ENCODE measurements at places on chromosomes 12 and 14. TPM values are rescaled to one million over a fixed set of nuclear protein-coding genes. Genes with fewer than 3 reads are reported as not detected.

ABCD2 gene
- total RNA-seq, result under 0.01 TPM

DNA sequence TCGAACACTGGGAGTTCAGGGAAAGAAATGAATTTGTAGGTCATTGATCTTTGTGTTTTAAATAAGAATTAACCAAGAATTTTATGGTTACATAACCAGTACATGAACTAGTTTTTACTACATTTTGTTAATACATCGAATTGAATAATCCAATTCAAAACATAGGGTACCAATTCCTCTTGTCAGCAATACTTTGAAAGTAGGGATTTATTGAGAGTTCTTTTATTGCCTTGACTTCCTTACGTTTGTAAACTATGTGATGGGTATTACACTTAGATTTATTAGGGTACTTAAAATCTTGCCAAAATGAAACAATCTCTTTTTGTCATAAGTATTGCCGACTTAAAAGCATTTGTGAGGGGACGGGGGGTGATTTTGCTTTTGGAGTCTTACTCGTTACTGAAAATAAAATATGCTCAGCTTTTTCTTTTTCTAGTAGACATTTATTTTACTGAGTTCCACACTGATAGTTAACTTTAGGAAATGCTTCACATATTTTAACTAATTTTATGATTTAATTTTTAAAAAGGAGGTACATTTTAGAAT lies 22.4 kb downstream of the SOCS2 start:
- DNase-seq, result no peak

DNA sequence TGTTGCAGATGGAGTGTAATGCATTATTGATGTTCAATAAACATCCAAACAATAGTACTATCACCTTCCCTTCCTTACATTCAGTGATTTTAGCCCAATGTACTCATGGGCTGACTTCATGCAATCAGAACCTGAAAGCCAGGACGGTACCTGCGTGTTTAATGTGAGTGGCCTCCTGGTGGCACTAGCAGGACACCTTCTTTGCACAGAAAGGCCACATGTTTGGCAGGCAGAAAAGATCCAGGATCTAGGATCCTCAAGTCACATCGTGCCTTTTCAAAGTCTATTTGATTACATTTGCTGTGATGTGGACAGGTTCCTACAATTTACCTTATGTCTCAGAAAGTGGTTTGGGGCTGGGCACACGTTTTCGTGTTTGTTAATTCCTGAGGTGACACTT lies 82.9 kb downstream of the NEDD1 start:
- no peak for DNase-seq

DNA sequence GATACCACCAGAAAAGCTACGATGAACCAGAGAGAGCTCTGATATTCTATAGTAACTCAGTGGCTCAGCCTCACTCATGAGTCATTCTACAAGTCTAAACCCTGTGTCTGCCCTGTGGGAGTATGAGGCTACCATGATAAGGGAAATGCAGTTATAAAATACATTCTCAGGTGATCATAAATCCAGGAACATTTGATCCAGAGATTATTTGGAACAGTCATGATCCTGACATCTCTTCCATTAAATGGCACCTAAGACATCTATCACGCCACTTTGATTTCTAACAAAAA lies 202.6 kb upstream of the RASSF8 start:
- DNase-seq, result no peak

GRCh38 chr14:77498120-77498979 lies at the start of gene ISM2:
Gene ISM2, minus strand, starts transcription at chr14:77498816. Its CDS starts 23 bp downstream, at chr14:77498793.
- DNase-seq, result peak; percentile 95

C12orf54 gene
- total RNA-seq, result not detected

AHNAK2 gene
- total RNA-seq, result 31.8 TPM

- no peak for DNase-seq
These were observed 125.1 kb downstream of the CRADD start for GRCh38 chr12:93802293-93802692.

DNA sequence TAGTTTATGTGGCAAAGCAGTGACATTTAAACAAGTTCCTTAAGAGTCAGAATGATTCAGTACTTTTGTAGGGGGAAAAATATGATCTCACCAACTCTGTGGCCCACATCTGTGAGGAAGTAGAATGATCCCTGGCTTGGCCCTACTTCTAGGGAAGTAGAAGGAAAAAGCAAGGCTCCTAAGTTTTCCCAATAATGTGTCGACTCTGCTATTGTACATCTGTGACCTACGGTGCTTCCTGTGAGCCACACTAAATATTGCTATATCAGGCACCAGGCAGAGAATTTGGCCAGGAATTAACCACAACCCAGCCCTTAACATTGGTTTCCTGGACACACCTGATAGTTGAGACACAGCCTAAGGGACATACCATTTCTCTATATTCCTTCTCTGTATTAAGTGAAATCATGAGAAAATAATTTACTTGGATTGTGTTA lies 9.3 kb upstream of the NID2 start:
- peak; percentile 3 for DNase-seq

- peak; percentile 69 for DNase-seq
These were observed 102.1 kb downstream of the FIGNL2 start for GRCh38 chr12:51746416-51746815.

GRCh38 chr12:78641837-78642423 lies 222.6 kb upstream of the SYT1 start:
- peak; percentile 3 for DNase-seq

- DNase-seq, result no peak
These were observed 1474.6 kb upstream of the TMEM132C start for GRCh38 chr12:126792411-126792810.

GRCh38 chr12:67794161-67794560 lies 145.6 kb downstream of the DYRK2 start:
- DNase-seq, result peak; percentile 30

GRCh38 chr12:132352896-132353800 lies 23.8 kb upstream of the GALNT9 start:
- DNase-seq, result no peak

MAP3K9 gene
- under 0.01 TPM for total RNA-seq

CLEC14A gene
- total RNA-seq, result 0.29 TPM

- no peak for DNase-seq
These were observed 568.7 kb downstream of the MED13L start for GRCh38 chr12:115708801-115709200.

DNA sequence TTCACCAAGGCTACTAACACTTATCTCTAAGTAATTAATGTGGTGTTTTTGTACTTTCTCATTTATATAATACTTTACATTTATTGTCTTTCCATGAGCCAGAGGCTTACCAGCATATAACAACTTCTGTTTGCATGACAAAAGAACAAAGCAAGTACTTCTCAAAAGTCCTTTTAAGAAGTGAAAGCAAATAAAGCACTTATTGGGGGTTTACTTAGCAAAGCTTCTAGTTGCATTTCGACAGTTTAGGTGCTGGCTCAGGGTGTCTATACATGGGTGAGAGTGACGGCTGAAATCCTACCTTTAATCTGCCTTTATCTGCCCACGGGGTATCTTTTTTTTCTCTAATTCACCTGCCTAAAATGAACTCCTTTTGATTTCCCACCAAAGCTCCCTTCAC lies 21.0 kb upstream of the DCN start:
- no peak for DNase-seq

HOXC12 gene
- total RNA-seq, result under 0.01 TPM

- peak; percentile 54 for DNase-seq
These were observed 92.1 kb downstream of the CHGA start for GRCh38 chr14:93015064-93015463.

DNA sequence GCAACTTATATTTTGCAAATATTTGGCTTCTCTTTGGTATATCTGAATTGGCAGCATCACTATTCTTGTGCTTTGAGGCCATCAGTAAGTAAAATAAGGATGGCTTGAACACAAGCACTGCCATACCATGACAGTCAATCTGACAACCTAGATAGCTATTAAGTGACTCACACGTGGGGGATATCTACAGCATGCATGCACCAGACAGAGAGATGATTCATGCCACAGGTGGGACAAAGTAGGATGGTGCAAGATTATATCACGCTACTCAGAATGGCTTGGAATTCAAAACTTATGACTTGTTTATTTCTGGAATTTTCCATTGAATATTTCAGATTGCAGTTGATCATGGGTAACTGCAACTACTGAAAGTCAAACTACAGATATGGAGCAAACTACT lies 675.6 kb upstream of the MDGA2 start:
- DNase-seq, result no peak

- DNase-seq, result peak; percentile 83
These were observed 32.0 kb downstream of the TSHR start for GRCh38 chr14:80987235-80988032.

DNA sequence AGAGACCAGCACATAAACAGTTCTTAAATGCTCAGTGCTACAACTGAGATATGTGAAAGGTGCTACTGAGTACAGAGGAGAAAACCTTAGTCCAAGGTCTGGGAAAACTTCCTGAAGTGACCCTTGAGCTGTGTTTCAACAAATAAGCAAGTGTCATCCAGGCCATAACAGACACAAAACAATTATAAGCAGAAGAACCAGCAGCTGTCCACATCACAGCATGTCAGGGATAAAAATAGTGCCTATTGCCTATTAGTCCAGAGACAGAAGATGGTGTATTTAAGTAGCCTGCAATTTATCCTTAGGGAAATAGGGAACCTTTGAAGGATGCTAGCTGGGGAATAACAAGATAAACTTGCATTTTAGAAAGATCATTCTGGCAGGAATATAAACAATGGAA lies 237.8 kb downstream of the SPTSSA start:
- no peak for DNase-seq

FIGNL2 gene
- 0.29 TPM for total RNA-seq

CMA1 gene
- not detected for total RNA-seq

GRCh38 chr14:68692216-68692615 lies 100.7 kb downstream of the ZFP36L1 start:
- no peak for DNase-seq

DNA sequence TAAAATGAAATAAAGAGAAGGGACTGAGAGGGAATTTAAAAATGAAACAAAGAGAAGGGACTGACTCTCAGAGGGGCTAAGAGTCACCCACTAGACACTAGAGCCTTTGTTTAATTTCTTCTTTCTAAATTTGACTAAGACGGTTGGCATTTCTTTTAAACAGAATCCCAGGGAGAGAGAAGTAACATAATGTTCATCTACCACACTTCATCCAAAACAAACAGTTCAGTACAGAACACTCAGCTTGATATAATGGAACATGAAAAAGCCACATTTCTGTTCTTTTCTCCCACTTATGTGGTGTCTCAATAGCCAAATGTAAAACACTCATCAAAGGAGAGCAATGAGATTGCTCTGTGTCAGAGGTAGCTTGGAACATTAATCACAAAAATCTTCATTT lies 10.1 kb upstream of the NT5DC3 start:
- DNase-seq, result peak; percentile 76

LMBR1L gene
- total RNA-seq, result 60.4 TPM

- DNase-seq, result peak; percentile 97
These were observed 2.0 kb upstream of the CCDC197 start for GRCh38 chr14:93994919-93995682.

DNA sequence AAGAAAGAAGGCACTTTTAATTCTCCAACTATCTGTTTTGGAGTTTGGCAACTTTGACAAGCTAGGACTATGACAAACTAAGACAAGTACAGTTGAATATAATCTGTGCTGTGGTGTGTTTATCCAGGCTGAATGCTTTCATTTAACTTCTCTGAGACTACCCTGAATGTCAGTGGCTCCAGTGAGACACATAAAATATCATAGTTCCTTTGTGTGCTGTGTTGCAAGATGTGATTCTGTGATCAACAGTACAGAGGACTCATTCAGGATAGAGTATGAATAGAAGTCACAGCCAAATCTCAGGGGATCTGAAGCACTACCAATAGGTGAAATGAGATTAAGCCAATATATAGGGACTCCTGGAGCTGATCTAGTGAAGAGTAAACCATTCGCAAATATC lies 876.9 kb upstream of the FBXO33 start:
- DNase-seq, result no peak

All from osteoblast (primary cell).